ENCODE measurements at places on chromosomes 16 and 17.

DNA sequence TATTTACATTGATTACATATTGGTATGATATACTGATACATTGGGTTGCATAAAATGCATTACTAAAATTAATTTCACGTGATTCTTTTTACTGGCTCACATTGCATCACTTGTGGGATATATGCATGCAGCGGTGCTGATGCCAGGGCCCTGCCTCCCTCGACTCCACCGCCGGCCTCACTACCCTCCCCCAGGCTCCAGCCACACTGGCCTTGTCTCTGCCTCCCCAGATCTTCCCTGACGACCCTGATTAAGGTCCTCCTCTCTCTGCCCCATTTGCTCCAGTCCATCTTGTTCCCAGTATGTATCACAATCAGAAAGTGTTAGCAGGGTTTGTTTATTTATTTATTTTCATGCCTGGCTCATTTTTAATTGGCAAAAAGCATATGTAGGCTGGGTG, 306.8 kb downstream of the FOXL1 start:
- DNase-seq = no peak

- no peak for DNase-seq
Measured at GRCh38 chr17:19596869-19597268, 51.7 kb upstream of the ALDH3A2 start.

DNA sequence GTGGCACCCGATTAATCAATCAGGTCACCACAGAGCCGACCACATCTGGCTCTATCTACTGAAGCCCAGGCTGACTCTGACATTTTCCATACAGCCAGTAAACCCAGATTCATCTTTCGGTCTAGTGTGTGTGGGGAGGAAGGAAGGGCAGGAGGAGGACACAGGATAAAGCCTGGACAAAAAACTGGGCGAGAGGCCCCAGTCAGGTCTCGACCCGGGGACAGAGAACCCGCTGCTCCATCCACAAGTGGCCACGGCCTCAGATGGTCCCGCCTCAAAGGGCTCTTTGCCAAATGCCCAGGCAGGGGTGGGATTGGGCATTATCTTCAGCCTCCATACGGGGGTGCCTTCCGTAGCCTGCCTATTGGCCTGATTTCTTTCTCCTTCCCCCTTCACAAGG, 7.8 kb downstream of the ABR start:
- no peak for DNase-seq

DNA sequence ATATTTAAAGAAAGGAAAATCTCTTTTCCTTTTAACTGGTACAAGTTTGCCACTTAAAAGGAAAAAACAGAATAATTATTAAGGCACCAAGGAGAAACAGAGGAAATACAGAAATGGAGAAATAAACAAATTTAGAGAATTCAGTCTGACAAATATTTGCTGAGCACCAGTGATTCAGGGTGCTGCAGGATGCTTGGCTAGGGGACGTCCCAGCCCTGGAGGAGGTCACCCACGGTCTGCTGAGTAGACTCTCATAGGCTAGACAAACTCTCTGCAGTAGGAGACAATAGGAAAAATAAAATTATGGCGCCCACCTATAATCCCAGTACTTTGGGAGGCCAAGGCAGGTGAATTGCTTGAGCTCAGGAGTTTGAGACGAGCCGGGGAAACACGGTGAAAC, 15.9 kb downstream of the C1QTNF1 start:
- no peak for DNase-seq

GRCh38 chr17:49337884-49338283, 24.2 kb downstream of the ZNF652 start:
- DNase-seq = no peak

DNA sequence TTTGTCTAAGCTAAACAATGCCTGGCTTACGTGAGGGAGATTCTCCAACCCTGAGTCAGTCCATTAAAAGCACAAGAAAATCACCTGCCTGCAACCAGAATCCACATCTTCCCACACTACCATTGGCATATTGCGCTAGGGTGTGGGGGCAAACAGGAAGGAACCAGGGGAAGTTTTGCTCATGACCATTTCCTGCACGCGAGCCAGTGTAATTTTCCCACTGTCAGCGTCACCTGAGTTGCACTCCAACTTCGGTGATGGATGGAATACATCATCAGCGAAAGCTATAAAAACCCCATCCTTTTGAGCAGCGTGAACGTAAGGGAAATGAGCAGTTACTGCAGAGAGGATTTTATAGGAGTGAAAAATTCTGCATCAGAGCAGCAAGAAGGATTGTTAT, 167.9 kb upstream of the NOL11 start:
- DNase-seq = no peak

DNA sequence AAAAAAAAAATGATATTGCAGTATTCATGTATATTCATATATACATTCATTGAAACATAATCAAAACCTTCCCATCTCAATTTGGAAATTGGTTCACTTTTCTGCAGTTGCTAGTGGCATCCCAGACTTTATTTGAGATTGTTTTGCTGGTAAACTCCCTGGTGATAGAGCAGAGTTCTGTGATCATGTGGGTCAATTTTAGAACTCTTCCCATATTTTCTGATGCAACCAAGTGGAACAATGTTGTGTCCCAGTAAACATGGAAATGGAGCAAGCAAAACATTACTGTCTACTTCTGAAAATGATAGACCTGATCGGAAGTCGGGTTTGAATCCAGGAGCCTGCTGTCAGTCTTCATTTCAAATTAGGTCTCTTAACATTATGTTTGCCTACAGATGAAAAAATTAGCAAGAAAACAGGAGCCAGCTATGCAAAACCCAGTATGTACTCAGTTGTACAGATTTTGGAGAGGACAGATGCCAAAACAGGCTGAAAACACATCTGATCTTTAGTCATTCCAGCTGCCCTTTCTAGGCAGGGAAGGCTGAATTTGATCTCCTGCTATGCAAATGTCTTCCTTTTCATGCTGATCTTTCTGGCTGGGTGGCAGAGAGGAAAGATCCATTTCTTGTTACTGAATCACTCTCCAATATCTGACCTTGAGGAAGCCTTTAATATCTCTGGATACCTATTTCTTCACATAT, 786.6 kb upstream of the SOX9 start:
- DNase-seq = no peak

GRCh38 chr16:10988164-10988803, 43.9 kb downstream of the CLEC16A start:
- peak; percentile 62 for DNase-seq

DNA sequence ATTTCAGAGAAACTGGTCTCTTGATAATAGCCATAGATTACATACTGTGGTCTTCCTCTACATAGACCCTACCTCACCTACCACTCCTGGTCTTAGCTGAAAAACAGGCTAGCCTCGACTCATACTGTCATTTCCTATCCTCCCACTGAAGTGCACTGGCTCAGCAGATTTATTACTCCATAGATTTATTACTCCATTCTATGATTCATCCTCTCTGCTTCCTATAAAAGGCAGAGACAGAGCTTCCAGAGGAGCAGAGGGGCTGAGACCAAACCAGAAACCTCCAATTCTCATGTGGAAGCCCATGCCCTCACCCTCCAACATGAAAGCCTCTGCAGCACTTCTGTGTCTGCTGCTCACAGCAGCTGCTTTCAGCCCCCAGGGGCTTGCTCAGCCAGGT, at the start of gene CCL7:
TSS of gene CCL7 (plus strand) at position 253 of the 400 bp plus-strand sequence. CDS start at position 323, 70 bp downstream.
- DNase-seq = no peak

DNA sequence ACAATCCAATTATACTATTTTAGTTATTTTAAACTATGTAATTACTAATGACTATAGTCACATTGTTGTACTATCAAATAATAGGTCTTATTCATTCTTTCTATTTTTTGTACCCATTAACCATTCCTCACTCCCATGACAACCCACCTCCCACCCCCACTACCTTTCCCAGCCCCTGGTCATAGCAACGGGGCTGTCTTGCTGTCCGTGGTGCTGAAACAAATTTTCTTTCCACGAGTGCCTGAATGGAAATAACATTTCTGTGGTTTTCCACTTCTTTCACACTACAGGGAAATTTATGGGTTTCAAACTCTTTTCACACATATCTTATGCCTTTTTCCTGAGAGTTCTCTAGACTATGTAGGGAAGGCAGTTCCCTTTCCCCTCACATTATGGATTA, 326.6 kb downstream of the PHKB start:
- DNase-seq = no peak

GRCh38 chr17:63275318-63275970, 170.7 kb downstream of the CYB561 start:
- DNase-seq = no peak

DNA sequence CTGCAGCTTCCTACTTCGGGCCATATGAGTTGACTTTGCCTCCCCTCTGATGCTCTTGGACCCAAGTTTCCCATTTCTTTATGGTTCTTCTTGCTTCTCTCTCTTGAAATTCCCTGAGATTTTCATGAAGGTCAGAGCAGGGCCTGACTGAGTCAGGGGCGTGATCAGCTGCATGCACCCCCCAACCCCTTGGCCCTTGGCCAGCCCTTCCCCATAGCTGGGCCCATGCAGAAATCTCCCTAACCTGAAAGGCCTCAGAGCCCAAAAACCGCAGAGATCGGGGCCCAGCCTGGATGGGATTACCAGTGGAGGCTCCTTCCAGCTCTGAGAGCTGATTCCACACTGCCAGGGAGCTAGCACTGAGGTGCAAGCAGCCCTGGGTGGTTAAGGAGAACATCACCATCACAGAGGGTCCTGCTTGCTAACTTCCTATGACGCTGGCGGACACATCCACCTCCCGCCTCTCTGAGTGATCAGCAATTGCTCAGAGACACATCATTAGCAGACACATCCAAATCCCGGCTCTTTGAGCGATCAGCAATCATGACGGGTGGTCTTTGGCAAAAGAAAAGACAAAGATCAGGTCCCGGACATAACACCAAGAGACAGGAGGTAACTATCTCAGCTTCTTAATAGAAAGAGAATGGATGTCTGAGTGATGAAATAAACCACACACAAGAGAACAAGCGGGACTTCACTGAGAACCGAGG, 161.5 kb downstream of the C16orf78 start:
- DNase-seq = no peak

- no peak for DNase-seq
Measured at GRCh38 chr17:28492352-28493310, 13.5 kb upstream of the FOXN1 start.

DNA sequence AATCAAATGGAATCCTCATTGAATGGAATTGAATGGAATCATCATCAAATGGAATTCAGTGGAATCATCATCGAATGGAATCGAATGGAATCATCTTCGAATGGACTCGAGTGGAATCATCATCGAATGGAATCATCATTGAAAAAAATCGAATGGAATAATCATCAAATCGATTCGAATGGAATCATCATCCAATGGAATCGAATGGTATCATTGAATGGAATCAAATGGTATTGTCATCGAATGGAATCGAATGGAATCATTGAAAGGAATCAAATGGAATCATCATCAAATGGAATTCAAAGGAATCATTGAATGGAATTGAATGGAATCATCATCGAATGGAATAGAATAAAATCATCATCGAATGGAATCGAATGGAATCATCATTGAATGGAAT, 619.3 kb downstream of the TP53TG3F start:
- DNase-seq = no peak

DNA sequence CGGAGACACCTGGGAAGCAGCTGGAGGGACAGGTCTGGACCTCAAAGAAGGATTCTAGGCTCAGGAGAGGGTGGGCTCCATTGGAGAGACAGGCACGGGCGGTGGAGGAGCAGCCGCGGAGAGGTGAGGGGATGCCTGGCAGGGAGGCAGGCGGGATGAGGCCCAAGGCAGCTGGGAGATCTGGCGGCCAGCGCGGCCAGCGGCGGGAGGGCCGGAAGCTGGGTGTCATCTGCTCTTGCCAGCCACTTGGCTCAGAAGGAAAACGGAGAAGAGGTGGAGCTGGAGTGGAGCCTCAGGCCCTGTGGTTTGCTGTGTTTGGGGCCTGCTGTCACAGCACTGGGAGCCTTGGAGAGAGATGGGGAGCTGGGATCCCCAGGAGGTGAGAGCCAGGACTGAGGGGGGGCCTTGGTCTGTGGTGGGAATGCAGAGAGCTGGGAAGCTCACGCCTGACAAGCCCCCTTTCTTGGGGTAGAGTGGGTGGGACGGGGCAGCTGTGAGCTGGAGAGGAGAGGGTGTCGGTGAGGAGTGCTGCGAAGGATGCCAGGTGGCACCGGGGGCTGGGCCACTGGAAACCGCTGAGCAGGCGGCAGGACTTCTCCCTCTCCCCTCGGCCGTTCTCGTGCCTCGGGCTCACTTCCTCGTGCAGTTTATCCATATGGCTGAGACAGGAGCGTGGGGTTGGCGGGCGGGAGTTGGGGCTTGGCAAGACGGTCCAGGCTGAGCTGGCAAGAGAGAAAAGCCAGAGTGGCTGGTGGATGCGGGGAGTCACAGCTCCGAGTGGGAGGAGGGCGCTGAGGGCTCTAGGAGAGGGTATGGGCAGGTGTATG, 8.0 kb downstream of the TBC1D24 start:
- no peak for DNase-seq

GRCh38 chr17:50464121-50464520, 4.6 kb downstream of the CHAD start:
- no peak for DNase-seq

DNA sequence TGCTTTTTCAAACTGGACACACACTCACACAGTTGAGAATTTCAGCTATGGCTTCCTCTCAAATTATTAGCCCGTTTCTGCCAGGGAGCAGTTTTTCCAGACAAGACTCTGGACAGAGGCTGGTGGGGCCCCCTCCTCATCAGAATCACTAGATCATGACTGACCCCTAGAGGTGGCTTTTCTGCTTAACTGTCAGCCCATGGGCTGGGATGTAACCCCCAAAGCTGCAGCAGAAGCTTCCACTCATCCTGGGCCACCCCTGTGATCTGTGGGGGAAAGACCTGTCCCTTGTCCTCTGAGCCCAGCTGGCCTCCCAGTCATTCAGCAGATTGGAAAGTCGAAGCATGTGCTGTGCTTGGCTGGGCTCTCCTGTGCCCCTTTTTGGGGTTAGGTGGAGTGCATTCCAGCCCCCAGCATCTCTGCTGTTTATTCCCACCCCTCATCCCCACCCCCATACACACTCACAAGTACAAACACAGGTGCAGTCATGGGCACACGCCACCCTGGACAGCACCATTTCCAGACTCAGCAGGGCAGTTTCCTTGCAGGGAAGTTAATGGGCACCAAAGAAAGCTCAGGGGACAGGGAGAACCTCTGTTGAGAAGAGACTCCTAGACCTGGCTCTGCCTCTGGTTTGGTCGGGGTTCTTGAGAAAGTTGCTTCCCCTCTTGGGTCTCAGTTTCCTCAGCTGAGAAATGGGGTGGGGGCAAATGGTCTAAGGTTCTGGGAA, 77.6 kb upstream of the RBL2 start:
- no peak for DNase-seq

DNA sequence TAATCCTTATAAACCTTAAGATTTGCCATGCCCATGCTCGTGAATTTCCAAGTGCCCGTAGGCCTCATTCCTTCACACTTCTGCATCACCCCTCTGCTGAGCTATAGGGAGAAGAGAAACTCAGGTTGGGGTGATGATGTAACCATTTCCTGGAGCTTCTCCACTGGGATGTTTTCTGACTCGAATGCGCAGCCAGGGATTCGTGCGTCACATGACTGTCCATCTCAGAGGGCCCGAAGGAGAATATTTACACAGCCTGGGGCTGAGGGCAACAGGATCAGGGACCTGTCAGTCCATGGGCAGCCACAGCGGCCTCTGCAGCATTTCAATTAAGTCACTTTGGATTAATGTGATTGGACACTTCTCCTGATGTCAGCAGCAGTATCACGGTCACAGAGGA, 8.7 kb downstream of the GSG1L2 start:
- no peak for DNase-seq
